T-helper 22 cell (primary cell): ENCODE measurements at places on chromosomes 5 and 9.

DNA sequence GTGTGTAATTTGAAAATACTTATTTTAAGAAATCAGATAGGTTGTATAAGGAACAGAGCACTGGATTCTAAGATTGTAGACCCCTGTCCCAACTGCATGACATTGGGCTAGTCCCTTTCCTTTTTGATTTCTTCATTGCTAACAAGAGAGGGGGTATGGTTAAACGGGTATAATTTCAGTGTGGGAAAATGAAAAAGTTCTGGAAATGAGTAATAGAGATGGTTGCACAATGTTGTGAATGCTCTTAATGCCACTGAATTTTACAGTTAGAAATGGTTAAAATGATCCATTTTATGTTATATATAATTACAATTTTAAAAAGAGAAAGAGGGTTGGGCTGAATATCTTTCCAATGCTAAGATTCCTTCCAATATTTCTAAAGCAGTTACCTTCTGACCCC is 103.3 kb upstream of the LHFPL2 start:
- no peak for DNase-seq

DNA sequence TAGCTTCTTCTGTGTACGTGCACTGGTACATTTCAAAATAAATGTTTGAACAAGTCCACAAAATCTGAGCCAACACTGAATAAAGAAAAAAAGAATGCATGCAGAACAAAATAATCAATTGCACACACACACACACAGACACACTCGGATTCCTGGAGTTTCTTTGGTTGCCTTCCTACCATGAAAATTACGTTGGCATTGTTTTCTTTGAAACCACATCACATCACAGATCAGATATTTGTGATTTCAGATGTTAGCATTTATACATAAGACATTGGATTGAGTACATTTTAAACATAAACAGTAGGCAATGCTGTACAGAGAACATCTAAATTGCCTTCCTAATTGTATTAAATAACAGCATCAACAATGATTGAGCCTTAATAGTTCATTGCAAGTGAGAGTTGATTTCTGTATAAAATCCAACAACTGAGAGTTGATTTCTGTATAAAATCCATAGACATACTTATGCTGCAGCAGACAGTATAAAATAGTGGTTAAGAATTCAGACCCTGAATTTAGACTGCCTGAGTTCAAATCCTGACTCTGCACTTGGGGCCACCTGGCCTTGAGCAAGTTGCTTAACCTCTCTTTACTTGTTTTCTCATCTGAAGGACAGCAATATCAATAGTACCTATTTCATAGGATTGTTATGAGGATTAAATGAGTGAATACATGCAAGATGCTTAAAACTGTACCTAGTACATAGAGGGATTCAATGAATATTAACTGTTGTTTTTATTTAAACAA is 101.7 kb upstream of the IFNE start:
- no peak for DNase-seq

- no peak for DNase-seq
Observed at GRCh38 chr5:170357955-170358444, 31.2 kb downstream of the KCNMB1 start.

GRCh38 chr9:130866474-130866965 is 30.1 kb downstream of the QRFP start:
- no peak for DNase-seq

- DNase-seq: no peak
Observed at GRCh38 chr5:174723979-174724483, 351 bp upstream of the MSX2 start.

DNA sequence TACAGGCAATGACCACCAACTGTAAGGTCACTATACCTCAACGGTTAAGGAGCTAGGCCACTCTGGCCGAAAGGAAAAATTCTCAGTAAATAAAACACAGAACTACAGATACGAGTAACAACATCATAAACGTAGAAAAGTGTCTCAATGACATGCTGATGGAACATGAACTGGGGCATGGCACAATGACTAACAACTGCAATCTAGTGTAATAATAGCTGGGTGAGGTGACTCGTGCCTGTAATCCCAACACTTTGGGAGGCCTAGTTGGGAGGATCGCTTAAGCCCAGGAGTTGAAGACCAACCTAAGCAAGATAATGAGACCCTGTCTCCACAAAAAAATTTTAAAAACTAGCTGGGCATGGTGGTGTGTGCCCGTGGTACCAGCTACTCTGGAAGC is 9.8 kb upstream of the RAPGEF6 start:
- no peak for DNase-seq

DNA sequence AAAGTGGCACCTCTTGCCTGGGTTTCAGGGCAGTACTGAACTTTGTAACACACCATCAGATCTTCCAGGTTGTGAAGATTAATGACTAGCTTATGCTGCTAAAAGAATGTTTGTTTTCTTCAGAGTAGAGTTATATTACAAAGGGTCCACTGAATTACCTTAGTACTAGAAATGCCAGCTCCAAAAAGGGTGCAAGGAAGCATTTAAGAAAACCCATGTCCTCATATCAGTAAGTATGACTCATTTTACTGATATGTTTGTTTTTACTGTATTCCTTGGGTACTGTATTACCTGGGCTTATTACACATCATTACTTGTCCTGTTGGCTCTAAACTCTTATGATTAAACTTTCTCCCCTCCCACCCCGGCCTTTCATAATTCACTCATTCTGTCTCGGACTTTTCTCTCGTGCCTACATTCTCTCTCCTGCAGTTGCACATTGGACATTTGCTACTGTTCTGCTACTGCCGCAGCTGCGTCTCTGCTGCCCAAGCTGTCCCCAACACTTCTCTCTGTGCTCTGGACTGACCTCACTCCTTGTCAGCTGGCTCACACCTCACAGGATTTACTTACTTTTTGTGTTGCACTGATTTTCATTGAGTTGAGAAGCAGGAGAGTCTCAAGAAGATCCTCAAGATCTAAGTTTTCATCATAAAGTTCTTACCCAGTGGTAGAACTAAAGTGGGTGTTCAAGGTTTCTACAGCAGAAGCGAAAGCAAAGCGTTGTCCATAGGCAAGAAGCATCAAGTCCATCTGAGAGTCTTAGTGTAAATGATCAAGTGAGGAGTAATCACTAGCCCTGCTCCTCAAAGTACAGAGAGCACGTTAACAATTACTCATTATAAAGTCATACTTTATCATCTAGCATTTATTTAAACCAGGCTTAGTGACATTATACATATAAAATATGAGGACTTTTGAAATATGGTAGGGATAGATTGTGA is 53.2 kb upstream of the C9orf72 start:
- DNase-seq: no peak

DNA sequence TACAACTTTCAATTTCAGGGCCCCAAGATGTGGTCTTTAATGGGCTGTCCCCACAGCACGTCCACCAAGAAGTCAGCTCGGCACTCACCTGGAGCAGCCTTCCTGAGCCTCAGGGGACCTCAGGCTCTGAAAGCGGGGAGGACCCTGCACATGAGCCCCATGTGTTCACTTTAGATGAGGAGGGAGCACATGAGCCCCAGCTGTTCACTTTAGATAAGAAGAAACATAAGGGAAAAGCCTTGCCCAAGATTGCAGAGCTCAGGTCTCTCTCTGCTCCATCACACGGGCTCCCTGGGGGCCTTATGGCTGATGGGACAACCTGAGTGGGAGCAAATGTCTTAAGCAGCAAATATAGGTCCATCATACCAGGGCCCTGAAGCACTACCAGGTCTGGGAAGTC is 56.4 kb downstream of the NIPSNAP3B start:
- DNase-seq: no peak

DNA sequence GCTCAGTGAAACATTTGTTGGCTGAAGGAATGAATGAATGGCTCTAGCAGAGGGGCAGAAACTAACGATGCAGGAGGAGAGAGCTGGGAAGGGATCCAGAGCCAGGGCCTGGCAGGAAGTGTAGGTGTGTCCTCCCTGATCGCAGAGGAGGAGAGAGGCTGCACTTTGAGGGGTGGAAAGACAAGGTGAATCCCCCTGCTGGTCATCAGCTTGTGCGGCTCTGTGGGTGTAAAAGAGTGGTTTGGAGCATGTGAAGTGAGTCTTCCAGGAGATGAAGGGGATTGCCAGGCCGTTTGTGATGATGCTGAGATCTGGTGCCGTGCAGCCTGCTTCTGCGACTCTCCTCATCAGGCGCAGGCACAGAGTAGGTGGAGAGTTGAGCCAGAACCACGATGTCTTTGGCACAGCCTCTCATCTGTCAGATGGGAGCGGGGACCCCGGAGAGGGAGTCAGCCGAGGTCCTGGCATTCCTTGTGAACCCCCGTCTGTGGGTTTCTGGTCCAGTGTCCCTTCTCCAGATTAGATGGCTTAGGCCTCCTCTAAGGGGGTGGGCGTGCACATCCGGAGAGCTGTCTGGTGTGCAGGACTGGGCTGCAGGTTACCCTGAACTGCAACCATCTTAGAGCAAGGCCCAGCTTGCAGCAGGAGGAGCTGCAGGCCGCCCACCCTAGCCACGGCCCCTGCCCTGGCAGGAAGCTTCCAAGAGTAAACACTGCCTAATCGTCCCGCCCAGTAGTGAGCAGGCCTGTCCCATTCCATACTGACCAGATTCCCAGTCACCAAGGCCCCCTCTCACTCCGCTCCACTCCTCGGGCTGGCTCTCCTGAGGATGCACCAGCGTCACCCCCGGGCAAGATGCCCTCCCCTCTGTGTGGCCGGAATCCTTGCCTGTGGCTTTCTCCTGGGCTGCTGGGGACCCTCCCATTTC is at the start of gene ADAMTS13:
TSS of gene ADAMTS13 (plus strand) at position 753 of the 928 bp plus-strand sequence. CDS start at position 830, 77 bp downstream.
- no peak for DNase-seq

DNA sequence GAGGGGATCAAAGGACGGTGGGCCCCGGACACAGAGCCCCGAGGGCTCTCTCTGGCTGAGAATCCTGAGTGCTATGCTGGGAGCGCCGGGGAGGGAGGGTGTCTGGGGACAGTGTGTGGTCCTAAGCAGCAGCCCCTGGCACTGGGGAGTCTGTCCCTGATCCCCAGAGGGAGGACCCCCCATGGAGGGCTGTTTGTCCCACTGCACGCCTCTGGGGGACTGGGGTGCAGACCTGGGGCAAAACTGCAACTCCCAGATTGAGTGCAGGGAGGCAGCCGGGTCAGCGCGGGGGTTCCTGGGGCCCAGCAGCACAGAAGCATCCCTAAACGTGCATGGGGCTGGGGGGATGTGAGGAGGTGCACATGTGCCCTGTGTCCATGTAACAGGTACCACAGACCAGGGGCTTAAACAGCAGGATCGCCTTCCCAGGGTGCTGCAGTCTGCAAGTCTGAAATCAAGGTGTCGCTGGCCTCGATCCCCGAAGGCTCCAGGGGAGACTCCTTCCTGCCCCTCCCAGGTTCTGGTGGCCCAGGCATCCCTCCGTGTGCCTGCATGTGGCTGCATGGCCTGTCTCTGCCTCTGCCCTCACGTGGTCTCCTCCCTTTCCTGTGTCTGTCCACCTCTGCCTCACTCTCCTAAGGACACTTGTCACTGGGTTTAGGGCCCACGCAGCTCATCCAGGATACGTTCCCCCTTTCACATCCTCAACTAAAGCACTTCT is 35.9 kb upstream of the IRX4 start:
- no peak for DNase-seq

- DNase-seq: no peak
Observed at GRCh38 chr5:54257366-54258118, 52.8 kb downstream of the ARL15 start.

- DNase-seq: no peak
Observed at GRCh38 chr5:45779874-45780671, 83.9 kb upstream of the HCN1 start.

DNA sequence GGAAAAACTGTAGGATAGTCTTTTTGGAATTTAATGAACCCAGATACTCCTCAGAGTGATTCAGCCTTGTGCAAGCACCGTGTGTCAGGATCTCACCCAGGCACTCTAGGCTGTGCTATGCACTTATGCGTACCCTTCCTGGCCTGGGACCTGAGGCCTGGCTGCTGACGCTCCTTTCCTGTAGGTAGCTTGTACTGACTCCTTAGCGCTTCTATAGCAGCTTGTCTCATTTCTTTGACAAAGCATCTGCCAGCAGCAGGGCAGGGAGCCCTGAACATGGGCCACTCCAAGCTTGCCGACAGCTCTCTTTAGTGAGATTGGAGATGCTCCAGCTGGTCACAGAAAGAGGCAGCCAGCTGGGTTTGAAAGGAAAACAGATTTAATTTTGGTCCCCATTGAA is 147.3 kb downstream of the SGCD start:
- DNase-seq: no peak

- no peak for DNase-seq
Observed at GRCh38 chr5:139381837-139382761, 998 bp downstream of the SLC23A1 start.

DNA sequence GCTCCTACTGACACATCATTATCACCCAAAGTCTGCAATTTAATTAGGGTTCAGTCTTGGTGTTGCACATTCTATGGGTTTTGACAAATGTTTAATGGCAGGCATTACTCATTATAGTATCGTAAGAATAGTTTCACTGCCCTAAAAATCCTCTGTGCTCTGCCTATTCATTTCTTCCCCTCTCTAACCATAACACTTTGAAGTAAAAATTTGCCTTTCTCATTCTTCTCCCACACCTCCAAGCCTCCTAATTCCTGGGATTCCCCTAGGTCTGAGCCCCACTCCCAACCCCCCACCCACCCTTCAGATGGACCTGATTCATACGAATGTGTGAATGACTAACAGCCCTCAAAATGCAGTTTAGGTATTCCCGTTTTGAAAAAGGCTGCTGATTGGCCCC is 18.4 kb downstream of the ENC1 start:
- no peak for DNase-seq

- DNase-seq: no peak
Observed at GRCh38 chr9:109039539-109039938, 26.2 kb upstream of the CTNNAL1 start.

GRCh38 chr9:77562019-77562748 is 85.9 kb downstream of the GNA14 start:
- no peak for DNase-seq

GRCh38 chr9:127761491-127761956 is 16.9 kb downstream of the SH2D3C start:
- DNase-seq: no peak

DNA sequence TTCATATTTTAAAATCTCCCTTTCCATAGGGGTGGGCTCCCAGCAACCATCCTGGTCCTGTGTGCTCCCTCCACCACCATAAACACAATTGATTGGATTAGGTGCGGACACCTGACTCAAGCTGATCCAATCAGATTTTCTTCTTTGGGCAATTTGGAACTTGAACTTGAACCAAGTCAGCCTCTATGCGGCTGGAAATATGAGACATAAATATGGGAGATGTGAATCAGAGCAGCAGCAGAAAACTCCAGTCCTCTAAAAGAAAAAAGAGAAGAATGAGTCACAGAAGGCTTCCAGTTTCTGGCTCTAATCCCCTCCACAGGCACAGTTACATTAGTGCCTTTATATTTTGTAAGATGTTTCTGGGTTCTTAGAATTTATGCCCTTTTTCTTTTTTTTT is 306.6 kb downstream of the MLLT3 start:
- no peak for DNase-seq

DNA sequence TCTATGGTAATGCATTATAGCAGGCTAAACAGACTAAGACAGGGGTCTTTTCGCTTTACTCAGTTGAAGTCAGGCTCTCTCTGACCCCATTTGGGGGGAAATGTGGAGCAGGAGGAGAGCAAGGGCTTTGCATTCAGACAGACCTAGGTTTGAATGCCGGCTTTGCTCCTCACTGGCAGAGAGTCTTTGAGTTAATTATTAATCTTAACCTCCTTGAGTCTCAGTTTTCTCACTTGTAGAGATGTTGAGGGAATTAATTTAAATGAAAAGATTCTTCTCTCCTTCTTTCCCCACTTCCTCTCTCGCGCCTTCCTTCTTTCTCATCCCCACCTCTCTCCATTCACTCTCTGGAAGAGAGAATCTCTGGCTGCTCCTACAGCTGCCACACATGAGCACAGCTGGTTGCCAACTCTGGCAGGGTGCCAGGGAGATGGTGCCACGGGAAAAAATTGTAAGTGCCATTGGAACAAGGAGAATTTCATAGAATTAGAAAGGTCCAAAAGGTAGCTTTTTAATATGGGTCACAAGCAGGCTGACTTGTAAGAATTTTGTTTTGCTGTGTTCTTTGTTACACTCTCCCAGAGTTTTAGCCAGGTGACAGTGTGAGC is 25.2 kb upstream of the GLRA1 start:
- no peak for DNase-seq
